ENCODE measurements at places on chromosomes 16 and 17. TPM values are rescaled to one million over a fixed set of nuclear protein-coding genes. Genes with fewer than 3 reads are reported as not detected.

- H3K27me3 ChIP-seq: peaks cover 10% of the 10 kb centered on the region
- no peak overlapping the region for H3K27ac ChIP-seq
- no peak for DNase-seq
- H3K4me3 ChIP-seq: no peak overlapping the region
- peaks cover 2% of the 10 kb centered on the region for H3K4me1 ChIP-seq
Measured at GRCh38 chr16:79713609-79714309, 113.2 kb upstream of the MAF start.

GRCh38 chr17:83145831-83146230 is 66.4 kb downstream of the METRNL start:
- peaks cover 17% of the 10 kb centered on the region for H3K4me1 ChIP-seq
- peaks cover 2% of the 10 kb centered on the region for H3K36me3 ChIP-seq
- no peak overlapping the region for H3K4me3 ChIP-seq
- no peak for DNase-seq
- H3K27ac ChIP-seq: no peak overlapping the region

DNA sequence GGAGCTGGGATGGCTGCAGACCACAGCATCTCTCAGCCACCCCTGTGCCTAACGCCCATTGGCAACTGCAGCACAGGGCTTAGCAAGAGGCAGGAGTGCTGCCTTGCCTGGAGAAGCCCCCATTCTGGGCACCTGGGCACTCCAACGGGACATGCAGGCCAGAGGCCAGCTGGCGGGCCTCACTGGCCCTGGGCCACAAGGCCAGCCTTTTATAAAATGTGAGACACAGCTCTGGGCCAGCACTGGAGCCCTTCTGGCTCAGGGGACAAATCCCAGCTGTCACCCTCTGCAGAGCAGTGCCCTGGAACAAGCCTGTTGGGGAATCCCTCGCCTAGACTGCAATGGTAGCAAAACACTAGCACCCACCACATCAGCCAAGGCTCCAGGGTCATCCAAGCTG is 171.8 kb downstream of the WSCD1 start:
- DNase-seq: no peak
- H3K27ac ChIP-seq: no peak overlapping the region
- H3K4me1 ChIP-seq: peaks cover 2% of the 10 kb centered on the region

DNA sequence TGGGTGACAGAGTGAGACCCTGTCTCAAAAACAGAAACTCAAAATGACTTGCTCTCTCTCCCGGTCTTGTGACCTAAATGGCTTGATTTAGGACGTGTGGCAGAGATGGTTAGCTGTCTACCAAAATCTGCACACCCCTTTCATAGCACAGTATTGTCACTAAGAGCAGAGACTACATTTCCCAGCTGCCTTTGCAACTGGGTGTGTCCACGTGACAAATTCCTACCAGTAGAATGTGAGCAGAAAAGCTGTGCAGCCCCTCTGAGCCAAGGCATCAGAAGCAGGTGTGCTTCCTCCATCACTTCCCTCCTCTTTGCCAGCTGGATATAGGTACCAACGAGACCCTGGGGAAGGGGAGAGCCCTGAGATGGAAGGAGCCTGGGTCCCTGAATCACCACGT is 25.5 kb downstream of the GPR142 start:
- no peak overlapping the region for H3K4me3 ChIP-seq
- H3K4me1 ChIP-seq: no peaks in the 10 kb centered on the region
- no peaks in the 10 kb centered on the region for H3K36me3 ChIP-seq
- H3K27me3 ChIP-seq: peaks cover 5% of the 10 kb centered on the region

DNA sequence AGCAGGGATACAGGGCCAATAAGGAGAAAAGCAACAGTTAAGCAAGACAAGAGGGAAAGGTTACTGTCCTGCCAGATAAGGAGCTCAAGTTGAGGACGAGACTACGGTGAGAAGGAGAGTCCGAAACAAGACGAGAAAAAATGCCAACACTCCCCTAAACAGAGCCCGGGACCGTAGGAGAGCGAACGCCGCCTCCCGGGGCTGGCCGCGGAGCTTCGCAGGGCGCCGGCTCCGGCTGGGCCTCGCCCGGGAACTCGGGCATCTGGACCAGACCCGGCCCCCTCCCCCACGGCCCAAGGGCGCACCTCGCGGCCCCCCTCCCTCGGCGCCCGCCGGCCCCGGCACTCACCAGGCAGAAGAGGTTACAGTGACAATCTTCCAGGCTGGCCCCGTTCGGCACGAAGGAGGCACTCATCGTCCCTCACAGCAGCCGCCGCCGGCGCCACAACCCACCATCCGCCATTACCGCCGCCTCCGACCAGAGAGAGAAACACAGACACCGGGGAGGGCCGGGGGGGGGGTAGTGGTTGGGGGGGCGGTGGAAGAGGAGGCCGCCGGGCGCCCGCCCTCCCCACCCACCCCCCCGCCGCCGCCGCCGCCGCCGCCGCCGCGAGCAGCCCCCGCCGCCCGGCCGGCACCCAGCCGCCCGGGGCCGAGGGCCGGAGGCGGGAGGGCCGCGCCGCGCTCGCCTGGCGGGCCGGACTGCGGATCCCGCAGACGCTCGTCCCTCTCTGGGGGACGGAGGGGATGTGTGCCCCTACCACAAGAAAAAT is at the start of gene MED13:
TSS of gene MED13 (minus strand) at position 488 of the 773 bp plus-strand sequence. CDS start at position 415, 73 bp downstream.
- peak; percentile 74 for DNase-seq
- no peaks in the 10 kb centered on the region for H3K27me3 ChIP-seq
- H3K4me3 ChIP-seq: peak within 1 kb of the TSS; percentile 97
- H3K4me1 ChIP-seq: peaks cover 27% of the 10 kb centered on the region
- H3K27ac ChIP-seq: peak within 1 kb of the TSS; percentile 99
- H3K36me3 ChIP-seq: peaks cover 14% of the 10 kb centered on the region

DNA sequence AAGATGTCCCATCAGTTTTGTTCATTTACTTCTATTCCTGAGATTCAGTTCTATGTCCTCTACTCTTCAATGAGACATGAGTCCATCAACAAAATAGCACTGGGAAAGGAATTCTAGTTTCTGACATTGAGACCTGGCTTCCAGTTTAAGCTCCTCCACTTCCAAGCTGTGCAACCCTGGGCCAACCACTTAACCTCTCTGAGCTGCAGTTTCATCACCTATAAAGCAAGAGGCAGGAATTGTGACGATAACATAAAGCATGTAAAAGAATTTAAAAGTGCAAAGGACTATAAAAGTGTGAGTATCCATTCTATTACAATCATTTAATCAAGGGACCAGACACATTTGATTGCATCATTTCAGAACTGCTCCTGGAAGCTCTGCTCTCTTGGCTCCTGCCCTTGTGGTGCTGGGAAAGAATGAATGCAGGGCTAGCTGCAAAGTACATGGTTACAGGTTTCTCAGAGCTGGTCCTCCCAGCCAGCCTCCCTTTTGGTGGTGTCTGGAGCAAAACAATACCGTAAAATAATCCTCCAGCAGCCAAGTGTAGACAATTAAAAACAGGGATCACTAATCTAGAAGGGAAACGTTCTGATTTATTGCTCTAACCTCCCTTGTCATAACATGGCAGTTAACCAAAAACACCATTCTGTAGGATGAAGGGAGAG is 113.9 kb downstream of the VPS53 start:
- no peaks in the 10 kb centered on the region for H3K27me3 ChIP-seq
- no peak for DNase-seq
- H3K4me1 ChIP-seq: peaks cover 9% of the 10 kb centered on the region
- H3K4me3 ChIP-seq: no peak overlapping the region

GRCh38 chr16:55494994-55495421 is 13.9 kb upstream of the LPCAT2 start:
- no peak for DNase-seq
- no peak overlapping the region for H3K4me3 ChIP-seq
- H3K36me3 ChIP-seq: no peaks in the 10 kb centered on the region
- H3K27me3 ChIP-seq: peaks cover 4% of the 10 kb centered on the region
- H3K4me1 ChIP-seq: peaks cover 12% of the 10 kb centered on the region

DNA sequence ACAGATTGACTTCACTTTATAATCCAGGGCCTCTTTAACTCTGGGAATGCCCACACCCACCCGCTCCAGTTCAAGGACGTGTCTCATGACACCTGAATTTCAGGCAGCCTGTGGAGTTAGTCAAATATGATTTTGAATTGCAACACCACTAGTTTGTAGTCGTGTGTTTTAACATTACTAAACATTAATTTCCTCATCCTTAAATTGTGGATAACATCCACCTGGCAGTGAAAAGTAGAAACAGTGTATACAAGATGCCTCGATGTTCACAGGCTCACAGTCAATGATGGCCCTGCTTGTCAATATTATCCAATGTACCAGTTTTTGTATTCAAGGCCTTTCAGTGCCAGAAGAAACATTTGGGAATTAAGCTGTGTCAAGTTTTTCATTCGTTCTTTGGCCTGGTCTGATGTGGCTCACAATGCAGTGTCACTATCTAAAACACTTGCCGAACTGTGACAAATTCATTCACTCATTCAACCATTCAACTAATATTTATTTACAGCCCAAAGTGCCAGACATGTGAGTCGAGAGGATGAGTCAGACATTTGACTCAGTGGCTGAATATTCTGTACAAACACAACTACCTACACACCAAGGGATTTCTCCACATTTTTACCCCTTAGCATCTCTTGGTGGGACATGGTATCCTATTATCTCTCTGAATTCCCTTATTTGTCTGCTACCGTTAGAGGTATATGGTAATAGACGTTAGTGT is 1.4 kb downstream of the MEIOB start:
- DNase-seq: no peak
- peaks cover 3% of the 10 kb centered on the region for H3K4me1 ChIP-seq
- peaks cover 36% of the 10 kb centered on the region for H3K27me3 ChIP-seq
- no peak overlapping the region for H3K4me3 ChIP-seq
- H3K27ac ChIP-seq: no peak overlapping the region

DNA sequence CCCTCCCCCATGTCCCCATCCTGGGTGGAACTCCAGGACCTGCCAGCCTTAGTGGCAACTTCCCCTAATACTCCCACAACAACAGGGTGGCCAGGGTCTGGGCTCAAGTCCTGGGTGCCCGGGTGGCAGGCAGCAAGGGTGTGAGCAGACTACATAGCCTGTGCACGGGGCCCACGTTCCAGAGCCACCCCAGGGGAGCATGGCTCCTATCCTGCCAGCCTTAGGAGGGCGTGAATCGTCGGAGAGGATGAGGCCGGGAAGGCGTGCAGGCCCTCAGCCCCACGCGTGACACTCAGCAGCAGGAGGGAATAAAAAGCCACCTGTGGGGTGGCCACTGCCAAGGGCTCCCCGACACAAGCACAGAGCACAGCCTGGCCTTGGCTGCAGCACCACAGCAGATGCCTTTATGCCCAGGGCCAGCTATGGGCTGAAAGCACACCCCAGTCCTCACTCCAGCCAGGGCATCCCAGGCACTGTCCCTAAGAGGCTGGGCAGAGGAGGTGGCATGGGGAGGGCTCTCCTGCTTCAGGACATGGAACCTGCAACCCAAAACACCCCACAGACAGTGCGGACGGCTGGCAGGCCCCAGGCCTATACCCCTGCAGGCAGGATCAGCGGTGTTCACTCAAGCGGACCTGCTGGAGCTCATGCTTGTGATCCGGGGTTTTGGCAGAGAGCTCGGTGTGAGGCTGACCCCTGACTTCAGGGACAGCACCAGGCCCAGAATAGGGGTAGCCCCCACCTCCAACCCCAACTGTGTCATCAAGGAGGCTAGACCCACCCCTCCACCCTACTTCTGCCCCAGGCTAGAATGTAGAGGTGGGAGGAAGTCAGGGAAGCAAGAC is 2.7 kb downstream of the BCAR1 start:
- no peak overlapping the region for H3K4me3 ChIP-seq
- peaks cover 34% of the 10 kb centered on the region for H3K27me3 ChIP-seq
- no peak for DNase-seq
- H3K4me1 ChIP-seq: peaks cover 9% of the 10 kb centered on the region

DNA sequence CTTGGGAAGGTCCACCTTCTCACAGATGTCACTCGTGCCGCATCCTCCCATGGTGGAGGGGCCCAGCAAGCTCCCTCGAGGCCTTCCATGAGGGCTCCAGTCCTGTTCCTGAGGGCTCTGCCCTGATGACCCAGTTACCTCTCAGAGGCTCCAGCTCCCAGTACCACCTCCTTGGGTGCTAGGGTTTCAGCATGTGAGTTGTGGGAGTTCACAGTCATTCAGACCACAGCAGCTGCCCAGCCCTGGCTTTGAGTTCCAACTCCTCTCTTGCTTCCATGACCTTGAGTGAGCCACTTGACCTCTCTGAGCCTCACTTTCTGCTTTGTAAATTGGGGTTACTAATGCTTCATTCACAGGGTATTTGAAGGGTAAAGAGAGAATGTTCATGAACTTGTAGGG is 37.1 kb upstream of the LGALS9 start:
- H3K4me3 ChIP-seq: no peak overlapping the region
- no peak overlapping the region for H3K27ac ChIP-seq
- H3K4me1 ChIP-seq: peaks cover 6% of the 10 kb centered on the region
- H3K36me3 ChIP-seq: peaks cover 8% of the 10 kb centered on the region
- H3K27me3 ChIP-seq: no peaks in the 10 kb centered on the region
- DNase-seq: no peak

DNA sequence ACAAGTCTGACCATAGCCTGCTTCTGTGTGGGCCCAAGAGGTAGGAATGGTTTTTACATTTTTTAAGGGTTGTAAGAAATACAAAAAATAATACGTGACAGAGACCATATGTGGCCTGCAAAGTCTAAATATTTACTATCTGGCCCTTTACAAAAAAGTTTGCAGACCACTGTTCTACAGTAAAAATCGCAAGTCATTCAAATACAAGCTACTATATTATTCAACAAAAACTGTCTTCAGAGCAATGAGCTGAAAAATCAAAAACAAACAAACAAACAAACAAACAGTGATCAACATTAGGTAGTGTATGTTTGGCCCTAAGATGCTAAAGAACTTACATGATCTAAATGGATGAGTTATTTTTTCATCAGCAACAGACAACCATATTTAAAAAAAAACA is 32.5 kb downstream of the IKZF3 start:
- DNase-seq: no peak
- H3K27me3 ChIP-seq: no peaks in the 10 kb centered on the region
- peaks cover 42% of the 10 kb centered on the region for H3K36me3 ChIP-seq
- H3K4me3 ChIP-seq: no peak overlapping the region
- H3K27ac ChIP-seq: no peak overlapping the region

DNA sequence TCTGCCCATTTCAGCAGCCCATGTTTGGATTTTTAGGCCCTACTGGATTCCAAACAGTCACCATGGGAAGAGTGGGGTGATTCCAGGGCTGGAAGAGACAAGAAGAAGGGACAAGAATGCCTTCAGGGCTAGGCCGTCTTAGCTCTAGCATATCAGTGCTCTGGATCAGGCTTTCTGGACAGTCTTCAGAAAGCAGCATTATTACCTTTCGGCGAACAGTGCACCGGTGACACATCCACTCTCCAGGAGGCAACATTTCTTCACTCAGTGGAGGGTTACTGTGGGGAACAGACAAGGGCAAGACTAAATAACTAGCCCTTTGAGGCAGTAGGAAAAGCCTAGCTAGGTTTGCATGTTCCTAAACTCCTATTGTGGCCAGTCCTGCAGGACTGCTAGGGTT is 23.9 kb upstream of the DHRS13 start:
- H3K36me3 ChIP-seq: peaks cover 52% of the 10 kb centered on the region
- H3K27ac ChIP-seq: peak overlapping the region; percentile 88
- H3K4me3 ChIP-seq: no peak overlapping the region
- DNase-seq: no peak

Gene CASKIN1
- 0.88 TPM for total RNA-seq

Gene CAPNS2
- total RNA-seq: not detected

Gene CMTM2
- total RNA-seq: 0.45 TPM

Gene CCL1
- not detected for total RNA-seq

Gene TMEM98
- total RNA-seq: not detected

Gene RBFOX1
- not detected for total RNA-seq

Gene TEX14
- total RNA-seq: 0.30 TPM

Gene MYH11
- total RNA-seq: not detected

Gene KIF1C
- total RNA-seq: 37.3 TPM

Data from activated naive CD8-positive, alpha-beta T cell treated with anti-CD3 and anti-CD28 coated beads, Interleukin-2, amount 10 ng/mL, durations not matched to agents 7 days and 5 days (primary cell).